HepG2 (cell line): ENCODE measurements at places on chromosomes 6 and 20. TPM values are rescaled to one million over a fixed set of nuclear protein-coding genes. Genes with fewer than 3 reads are reported as not detected.

DNA sequence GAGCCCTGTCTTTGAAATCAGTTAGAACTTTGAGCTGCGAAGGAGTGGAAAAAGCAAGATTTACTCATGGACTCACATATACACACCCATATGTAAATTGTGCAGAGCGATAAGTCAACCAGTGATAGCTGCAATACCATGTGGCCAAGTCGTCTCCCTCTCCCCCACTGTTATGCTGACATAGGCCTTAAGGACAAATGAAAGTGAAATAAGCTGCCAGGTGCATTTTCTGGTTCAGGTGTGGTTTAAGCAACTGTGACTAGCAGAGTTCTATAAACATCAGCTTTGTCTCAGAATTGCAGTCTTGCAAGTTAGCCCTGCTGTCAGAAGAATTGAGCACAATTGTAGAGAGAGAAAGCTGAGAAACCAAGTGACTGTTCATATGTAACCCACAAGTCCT, 9.6 kb downstream of the FAM83B start:
- no peaks in the 10 kb centered on the region for H3K36me3 ChIP-seq
- H3K27me3 ChIP-seq: no peaks in the 10 kb centered on the region
- H3K27ac ChIP-seq: no peak overlapping the region
- H3K4me3 ChIP-seq: no peak overlapping the region
- no peaks in the 10 kb centered on the region for H3K4me1 ChIP-seq

TMEM74B gene
- total RNA-seq: 2.9 and 4.7 TPM in 2 replicates

GRCh38 chr6:79413562-79414002, 123.6 kb downstream of the LCA5 start:
- H3K36me3 ChIP-seq: no peaks in the 10 kb centered on the region
- no peak for DNase-seq
- no peak overlapping the region for H3K27ac ChIP-seq

SPDEF gene
- total RNA-seq: not detected in 2 replicates

DNA sequence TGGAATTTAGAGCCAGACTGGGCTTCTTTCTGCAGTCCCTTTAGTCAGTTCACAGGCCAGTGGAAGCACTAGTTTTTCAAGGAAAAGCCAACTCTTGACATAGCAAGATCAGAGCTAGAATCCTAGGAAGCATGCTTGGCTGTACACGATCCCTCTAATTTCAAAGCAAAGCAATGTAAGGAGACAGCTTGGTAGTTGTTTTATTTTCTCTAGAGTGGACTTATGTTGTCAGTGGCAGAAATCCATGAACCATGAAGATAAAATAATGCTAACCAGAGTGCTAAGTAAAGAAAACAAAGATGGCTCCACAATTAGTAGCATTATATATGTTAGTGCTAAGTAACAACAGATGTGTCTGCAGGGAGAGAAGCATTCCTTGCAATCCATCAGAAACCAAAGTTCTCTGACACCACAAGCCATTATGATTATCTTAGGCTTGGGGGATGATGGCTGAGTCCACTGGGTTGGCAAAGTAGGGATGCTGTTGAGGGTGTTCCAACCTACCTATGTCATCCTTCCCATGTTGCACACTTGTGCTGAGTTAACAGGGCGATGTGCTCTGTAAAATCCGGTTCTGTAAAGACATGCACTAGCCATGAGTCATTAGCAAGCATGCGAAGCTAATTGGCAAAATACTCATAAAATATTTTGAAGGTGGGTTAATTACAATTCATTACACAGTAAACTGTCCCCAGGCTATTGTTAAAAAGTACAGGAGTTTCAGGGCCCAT, 115.2 kb downstream of the BMP2 start:
- no peak for DNase-seq
- no peaks in the 10 kb centered on the region for H3K36me3 ChIP-seq
- no peak overlapping the region for H3K4me3 ChIP-seq
- H3K27ac ChIP-seq: no peak overlapping the region
- no peaks in the 10 kb centered on the region for H3K27me3 ChIP-seq
- H3K4me1 ChIP-seq: no peaks in the 10 kb centered on the region

DNA sequence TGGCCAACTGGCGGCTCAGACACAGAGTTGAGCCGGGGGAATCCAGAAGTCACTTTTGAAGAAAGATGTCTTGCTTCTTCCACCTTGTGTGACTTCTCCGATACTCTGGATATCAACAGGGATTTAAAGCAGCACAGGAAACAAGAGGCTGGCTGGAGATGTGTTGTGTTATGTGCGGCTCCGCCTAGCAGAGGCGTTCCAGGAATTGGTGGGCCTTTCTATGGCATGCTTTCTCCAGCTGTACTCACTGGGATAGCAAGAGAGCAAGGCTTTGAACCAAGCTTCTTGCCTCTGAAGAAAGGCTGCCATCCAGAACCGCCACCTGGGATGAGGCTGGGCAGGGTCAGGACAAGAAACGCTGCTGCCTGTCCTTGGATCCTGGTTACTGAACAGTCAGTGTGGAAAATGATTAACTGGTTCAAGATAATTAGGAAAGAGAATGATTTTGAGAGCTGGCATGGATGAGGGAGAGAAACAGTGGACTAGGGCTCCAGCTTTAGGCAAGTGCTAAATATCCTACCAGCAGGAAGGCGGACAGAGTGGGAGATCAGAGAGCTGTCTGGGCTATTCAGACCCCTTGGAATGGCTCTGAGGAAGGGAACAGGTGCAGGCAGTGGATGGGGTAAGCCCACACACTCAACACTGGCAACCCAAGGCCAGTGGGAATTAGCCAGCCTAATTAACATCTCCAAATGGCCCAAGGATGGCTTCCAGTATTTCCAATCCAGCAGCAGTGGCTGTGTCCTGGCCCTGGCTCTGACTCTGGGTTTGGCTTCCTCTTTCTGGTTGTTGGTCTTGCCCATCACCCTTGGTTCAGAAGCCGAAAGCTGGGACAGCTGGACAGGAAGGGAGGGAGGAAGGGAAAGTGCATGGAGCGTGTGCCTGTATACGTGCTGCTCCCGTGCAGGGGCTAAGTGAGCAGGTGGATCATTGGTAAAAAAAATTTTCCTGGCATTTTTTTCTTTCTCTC, 31.9 kb downstream of the INSM1 start:
- no peak overlapping the region for H3K4me3 ChIP-seq
- H3K36me3 ChIP-seq: no peaks in the 10 kb centered on the region; the same call in 1 of the 2 replicates
- DNase-seq: peak; percentile 13
- H3K27ac ChIP-seq: no peak overlapping the region

DNA sequence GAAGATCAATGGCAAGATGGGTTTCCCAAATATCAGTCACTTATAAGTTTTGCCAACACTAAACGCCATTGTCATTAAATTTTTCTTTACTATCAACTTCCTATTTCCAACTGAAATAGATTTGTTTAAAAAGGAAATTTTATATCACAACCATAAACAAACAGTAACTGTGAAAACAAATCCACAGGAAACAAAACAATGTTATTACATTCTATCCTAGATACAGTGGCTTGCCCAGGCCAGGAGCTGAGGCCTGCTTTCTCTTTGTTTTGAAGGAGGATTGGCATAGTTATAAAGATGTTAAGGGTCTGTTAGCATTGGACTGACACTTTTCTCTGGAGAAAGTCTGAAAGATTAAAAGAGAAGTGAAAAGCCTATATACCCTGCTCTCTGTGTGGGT, 24.9 kb downstream of the PPP1R16B start:
- no peaks in the 10 kb centered on the region for H3K36me3 ChIP-seq
- no peak overlapping the region for H3K4me3 ChIP-seq
- no peak for DNase-seq
- H3K27ac ChIP-seq: no peak overlapping the region

DNA sequence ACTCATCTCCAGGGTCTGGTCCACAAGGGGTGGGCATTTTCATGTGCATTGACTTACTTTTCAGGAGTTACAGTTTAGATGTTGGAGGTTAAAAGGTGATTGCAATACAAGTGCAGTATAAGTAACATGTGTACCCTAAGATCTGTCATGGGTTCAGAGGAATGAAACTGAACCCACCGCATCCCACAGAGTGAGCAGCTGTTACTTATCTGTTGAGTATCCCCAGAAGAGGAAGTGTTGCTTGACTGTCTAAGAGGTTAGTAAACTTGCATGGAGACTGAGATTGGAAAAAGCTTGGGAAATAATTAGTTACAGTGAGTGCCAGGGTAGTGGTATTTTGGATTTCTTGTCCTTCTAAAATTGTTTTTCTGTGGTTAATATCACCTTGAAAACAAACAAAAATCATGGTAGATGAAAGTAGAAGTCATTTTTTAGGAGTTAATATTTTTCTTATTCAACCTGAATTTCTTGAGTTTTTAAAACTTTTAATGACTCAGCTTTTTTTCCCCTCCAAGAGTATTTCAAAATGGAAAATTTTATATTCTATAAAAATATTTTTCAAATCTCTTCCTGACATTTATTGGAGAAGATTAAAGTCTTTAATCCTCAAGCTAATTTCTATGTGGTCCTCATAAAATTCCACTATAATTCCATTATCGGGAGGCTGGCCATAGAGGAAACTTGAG, 306.1 kb downstream of the ZNF217 start:
- H3K4me1 ChIP-seq: no peaks in the 10 kb centered on the region
- H3K27ac ChIP-seq: no peak overlapping the region
- DNase-seq: no peak

KHDRBS2 gene
- not detected in 2 replicates for total RNA-seq

DNA sequence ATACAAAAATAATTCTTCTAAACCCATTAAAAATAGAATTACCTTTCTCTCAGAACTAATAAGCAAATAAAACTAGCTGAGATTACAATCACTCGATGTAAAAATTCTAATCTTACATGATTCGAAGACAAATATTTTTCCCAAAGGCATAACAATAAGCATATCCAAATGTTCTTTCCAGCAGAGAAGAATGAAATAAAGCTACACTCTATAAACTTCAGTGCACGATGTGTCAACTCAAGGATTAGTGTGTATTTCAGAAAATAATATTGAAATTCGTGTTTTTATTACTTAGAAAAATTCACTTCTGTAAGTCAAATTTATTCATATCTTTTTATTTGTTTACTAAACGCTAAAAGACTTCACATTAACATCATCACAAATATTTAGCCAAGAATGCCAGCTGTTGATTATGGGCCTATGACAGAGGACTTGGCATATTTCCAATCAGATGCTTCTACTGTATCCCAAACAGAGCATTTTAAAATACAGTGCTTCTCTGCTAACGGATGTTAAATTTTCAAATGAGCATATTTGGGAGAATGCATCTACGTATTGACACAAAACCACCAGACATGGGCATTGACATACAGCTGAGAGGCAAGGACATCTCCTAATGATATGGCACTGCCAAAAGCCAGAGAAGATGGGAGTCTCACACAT, 54.7 kb upstream of the PDE7B start:
- no peak for DNase-seq
- no peak overlapping the region for H3K4me3 ChIP-seq
- no peaks in the 10 kb centered on the region for H3K36me3 ChIP-seq
- no peaks in the 10 kb centered on the region for H3K4me1 ChIP-seq
- H3K27me3 ChIP-seq: no peaks in the 10 kb centered on the region

TFAP2B gene
- not detected in 2 replicates for total RNA-seq

GRCh38 chr6:41551857-41552256, 5.7 kb downstream of the FOXP4 start:
- H3K27me3 ChIP-seq: no peaks in the 10 kb centered on the region
- peaks cover 65% of the 10 kb centered on the region for H3K36me3 ChIP-seq
- no peak for DNase-seq
- H3K4me1 ChIP-seq: peaks cover 74% of the 10 kb centered on the region

GRCh38 chr6:114042267-114043016, 71.5 kb upstream of the HDAC2 start:
- H3K27ac ChIP-seq: no peak overlapping the region
- no peak for DNase-seq

- H3K27me3 ChIP-seq: no peaks in the 10 kb centered on the region
- no peak overlapping the region for H3K27ac ChIP-seq
- H3K4me1 ChIP-seq: no peaks in the 10 kb centered on the region
- no peaks in the 10 kb centered on the region for H3K36me3 ChIP-seq
- DNase-seq: peak; percentile 0
These were observed 89.1 kb downstream of the ME1 start for GRCh38 chr6:83341765-83342164.

DNA sequence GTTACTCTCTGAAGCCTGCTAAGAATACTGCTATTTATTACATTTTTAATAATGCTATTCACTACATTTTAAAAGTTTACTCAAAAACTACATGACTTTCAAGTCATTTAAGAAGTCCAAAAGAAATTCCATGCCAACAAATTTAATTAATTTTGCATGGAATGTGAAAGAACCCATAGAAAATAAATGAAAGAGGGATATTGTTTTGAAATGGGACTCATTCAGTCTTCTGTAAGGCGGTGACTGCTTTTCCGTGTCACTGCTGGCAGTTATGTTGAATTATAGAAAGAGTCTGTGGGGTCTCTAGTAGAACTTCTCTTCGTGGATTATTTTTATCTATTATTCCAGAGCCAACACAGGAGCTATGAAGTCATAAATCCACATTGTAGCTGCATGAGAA, 211.2 kb downstream of the LAMA2 start:
- H3K27me3 ChIP-seq: no peaks in the 10 kb centered on the region
- H3K4me1 ChIP-seq: no peaks in the 10 kb centered on the region
- DNase-seq: no peak
- H3K4me3 ChIP-seq: no peak overlapping the region

GABRR1 gene
- not detected in 2 replicates for total RNA-seq

- peak overlapping the region; percentile 65 for H3K27ac ChIP-seq
- peaks cover 6% of the 10 kb centered on the region for H3K36me3 ChIP-seq
- H3K4me1 ChIP-seq: peaks cover 54% of the 10 kb centered on the region
- peak overlapping the region; percentile 99; the same call in 1 of the 2 replicates for H3K4me3 ChIP-seq
- no peaks in the 10 kb centered on the region for H3K27me3 ChIP-seq
These were observed 289 bp downstream of the FOXP4 start for GRCh38 chr6:41546475-41546865.

HEY2 gene
- total RNA-seq: 0.04 TPM in 1 of 2 replicates, not detected in the other

- H3K4me3 ChIP-seq: peak overlapping the region; percentile 86
- peak overlapping the region; percentile 91 for H3K27ac ChIP-seq
- H3K4me1 ChIP-seq: peaks cover 61% of the 10 kb centered on the region
- peaks cover 7% of the 10 kb centered on the region; the same call in 2 of the 3 replicates for H3K36me3 ChIP-seq
These were observed 641 bp downstream of the ARFGEF2 start for GRCh38 chr20:48921883-48922820.

DNA sequence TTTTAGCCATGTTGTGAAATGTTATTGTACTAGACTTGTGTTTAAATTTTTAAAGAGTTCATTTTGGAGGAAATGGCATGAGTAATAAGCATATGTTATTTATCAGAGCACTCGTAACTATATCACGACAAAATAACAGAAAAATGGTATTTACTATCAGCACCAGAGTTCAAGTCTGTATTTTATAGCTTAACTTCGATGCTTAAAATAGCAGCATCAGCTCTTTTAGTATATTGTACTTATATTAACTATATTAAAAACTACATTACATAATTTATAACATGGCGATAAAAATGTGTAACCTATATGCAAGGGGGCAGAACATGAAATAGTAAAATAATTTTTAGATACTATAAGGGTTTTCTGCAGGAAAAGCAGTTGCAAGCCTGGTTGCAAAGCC, 52.9 kb downstream of the ABRACL start:
- no peaks in the 10 kb centered on the region for H3K36me3 ChIP-seq
- DNase-seq: no peak
- no peaks in the 10 kb centered on the region; the same call in 2 of the 3 replicates for H3K27me3 ChIP-seq
- no peak overlapping the region for H3K27ac ChIP-seq
- H3K4me3 ChIP-seq: no peak overlapping the region

- DNase-seq: no peak
- H3K27ac ChIP-seq: no peak overlapping the region
- H3K36me3 ChIP-seq: no peaks in the 10 kb centered on the region
- H3K4me3 ChIP-seq: no peak overlapping the region
These were observed 120.0 kb downstream of the SIM1 start for GRCh38 chr6:100344761-100345160.
